ENCODE measurements at places on chromosomes 7 and 10.
A peak's percentile ranks its signal among the peaks of the same experiment; 100 is the strongest.

DNA sequence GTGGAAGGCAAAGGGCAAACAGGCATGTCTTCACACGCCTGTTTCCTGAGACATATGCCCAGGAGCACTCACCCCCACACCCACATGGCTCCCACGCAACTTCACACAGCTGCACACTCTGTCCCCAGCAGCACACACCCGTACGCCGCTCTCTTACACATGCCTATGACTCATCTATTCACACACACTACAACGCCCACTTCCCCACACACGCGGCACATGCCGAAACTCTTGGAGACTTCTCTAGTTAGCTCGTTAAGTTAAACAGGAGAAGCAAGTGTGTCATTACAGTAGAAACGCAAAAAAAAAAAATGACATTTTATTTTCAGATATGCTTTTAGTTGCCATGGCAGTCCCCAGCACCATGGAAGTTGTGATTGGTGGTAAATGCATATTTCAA is 6.7 kb downstream of the CALN1 start:
- DNase-seq, result peak; percentile 25

GRCh38 chr10:61970182-61971002 is 68.9 kb downstream of the ARID5B start:
- DNase-seq, result peak; percentile 49

GRCh38 chr10:17088118-17088806 is 41.3 kb downstream of the CUBN start:
- peak; percentile 91 for DNase-seq

- no peak for DNase-seq
These were observed 27.4 kb downstream of the MINPP1 start for GRCh38 chr10:87531908-87532622.

GRCh38 chr10:96648297-96648696 is 61.5 kb upstream of the TM9SF3 start:
- no peak for DNase-seq

DNA sequence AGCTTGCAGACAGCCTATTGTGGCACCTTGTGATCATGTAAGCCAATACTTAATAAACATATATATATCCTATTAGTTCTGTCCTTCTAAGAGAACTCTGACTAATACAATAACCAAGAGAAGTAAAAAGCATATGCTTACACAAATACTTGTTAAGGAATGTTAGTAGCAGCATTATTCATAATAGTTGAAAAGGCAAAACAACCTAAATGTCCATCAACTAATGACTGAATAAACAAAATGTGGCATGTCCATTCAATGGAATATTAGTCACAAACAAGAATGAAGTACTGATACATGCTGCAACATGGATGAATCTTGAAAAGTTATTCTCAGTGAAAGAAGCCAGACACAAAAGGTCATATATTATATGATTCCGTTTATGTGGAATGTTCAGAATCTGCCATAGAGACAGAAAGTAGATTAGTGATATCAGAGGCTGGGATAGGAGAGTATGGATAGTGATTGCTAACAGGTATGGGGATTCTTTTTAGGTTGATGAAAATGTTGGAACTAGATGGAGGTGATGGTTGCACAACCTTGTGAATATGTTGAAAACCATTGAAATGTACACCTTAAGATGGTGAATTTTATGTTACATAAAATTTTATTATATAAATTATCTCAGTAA is 112.5 kb upstream of the UNC5B start:
- DNase-seq, result no peak

DNA sequence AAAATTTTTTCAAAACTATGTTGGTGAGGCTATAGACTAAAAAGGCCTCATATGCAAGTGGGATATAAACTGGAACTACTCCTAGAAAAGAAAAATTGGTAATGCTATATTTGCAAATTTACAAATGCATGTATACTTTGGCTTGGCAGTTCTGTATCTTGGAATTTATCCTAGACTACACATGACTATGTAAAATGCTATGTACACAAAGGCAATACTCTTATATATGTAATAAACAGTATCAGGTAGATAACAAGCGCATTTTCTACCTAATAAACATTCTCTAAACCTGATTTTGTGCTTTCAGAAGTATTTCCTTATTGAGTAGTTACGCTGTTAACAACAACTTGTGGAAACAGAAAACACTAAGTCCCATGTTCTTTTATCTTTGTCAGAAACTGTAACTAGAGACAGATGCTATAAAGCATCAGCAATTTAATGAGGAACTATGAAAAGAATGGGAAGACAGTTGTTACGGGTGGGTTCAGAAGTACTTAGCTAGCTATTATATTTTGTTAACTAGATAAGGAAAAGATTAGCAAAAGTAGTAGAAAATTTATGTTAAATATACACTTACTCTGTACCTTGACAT is 107.8 kb downstream of the ARHGAP12 start:
- DNase-seq, result peak; percentile 19

DNA sequence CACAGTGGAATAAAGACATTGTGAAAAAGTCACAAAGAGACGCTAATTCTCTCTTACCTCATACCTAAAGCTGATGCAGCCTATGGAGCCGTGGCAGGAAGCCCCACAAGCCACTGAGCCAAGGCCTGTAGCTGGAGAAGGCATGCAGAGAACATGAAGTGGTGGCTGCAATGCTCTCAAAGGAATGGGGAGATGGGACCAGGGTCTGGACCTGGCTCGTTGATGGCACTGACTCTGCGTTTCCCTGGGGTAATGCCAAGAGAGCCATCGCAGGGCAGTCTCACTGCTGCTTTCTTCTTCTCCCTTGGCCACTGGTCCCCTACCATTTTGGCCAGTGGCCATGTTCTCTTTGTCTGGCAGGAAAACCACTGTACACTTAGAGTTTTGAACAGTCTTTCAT is 329.9 kb upstream of the ZMIZ1 start:
- DNase-seq, result no peak

- DNase-seq, result peak; percentile 64
These were observed 502.3 kb upstream of the ZMIZ1 start for GRCh38 chr10:78566284-78567111.

GRCh38 chr7:83550100-83550499 is 98.8 kb downstream of the SEMA3E start:
- peak; percentile 87 for DNase-seq

DNA sequence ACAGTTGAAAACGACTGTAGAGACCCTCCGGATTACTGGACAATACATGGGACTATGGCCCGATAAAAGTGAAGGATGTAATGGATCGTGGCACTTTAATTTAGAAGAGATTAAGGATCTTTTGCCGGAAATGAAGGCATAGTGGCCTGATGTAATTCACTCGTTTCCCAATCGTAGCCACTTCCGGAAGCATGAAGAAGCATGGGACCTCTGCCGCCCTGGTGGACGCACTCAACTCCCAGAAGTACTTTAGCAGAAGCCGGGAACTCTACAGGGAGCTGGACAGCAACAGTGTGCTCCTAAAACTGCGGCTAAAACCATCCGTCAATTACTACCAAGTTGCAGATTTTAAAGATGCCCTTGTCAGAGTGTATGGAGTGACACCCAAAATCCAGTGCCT is 59.6 kb upstream of the NUPR2 start:
- no peak for DNase-seq

DNA sequence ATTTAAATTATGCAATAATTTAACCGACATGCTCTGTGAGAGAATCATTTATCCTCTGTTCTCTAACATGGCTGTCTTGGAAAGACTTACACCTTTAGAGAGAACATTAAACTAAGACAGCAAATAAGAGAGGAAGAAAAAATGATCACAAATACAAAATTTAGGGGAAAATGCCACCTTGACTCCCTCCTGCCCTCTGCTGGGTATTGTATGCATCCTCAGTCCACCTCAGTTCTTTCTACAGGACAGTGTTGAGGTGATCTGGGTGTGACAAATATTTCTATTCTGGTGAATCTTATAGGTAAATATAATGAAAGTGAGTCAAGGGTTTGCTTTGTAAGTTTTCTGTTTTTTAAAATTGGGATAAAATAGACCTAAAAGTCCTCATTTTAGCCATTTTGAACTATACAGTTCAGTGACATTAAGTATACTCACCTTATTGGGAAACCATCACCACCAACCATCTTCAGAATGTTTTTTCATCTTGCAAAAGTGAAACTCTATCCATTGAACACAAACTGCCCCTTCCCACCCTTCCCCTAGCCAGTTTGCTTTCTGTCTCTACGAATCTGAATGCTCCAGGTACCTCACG is 61.5 kb upstream of the ELMO1 start:
- DNase-seq, result no peak

- DNase-seq, result peak; percentile 36
These were observed 29.9 kb upstream of the IFRD1 start for GRCh38 chr7:112420236-112420861.

- no peak for DNase-seq
These were observed 40.0 kb downstream of the DNAJB9 start for GRCh38 chr7:108609643-108610042.

GRCh38 chr10:103465411-103466179 is 6.9 kb upstream of the CALHM1 start:
- DNase-seq, result no peak

GRCh38 chr7:29748286-29749099 is 57.8 kb upstream of the WIPF3 start:
- peak; percentile 36 for DNase-seq

DNA sequence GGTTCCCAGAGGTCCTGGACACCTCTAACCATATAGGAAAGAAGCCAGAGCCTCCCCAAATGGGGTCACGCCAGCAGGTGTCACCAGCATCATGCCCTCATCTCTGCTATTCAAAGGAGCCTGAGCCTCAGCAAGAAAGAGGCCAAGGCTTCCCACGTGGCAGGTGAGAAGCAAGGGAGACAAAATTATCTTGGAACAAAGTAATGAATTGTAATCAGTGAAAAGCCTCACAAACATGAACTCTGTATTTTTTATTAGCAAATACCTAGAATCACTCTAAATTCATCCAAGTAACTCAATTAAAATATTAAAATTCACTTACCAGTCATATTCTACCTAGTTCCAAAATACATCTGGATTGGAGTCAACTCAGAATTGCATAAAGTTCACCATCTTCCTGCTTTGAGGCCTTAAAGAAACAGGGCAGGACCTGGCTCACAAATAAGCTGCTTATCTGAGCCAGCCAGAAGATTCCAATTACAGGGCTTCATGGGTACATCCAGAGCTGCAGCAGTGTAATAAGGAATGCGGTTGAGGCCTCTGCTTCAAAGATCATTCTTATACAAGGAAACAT is 68.7 kb downstream of the SGMS1 start:
- DNase-seq, result peak; percentile 46

- DNase-seq, result no peak
These were observed 32.3 kb upstream of the KIAA1217 start for GRCh38 chr10:24176658-24177057.

DNA sequence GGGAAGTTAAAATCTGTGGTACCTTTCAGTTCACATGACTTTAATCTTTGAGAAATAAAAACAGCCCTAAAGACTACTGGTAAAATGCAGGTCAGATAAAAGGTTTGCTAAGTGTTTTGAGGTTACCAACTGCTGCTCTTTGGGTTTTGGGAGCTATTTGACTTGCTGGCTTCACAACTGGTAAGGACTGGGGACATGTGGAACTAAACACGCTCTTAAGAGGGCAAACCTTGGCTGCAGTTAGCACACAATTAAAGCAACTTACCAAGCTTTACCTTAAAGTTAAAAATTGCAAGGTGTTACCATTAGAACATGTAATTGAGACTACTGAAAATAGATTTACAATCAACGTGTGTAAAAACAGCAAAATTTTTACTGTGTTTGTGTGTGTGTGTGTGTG is 220.2 kb downstream of the PHF14 start:
- no peak for DNase-seq

GRCh38 chr10:111137587-111137986 is 60.8 kb downstream of the ADRA2A start:
- DNase-seq, result no peak

DNA sequence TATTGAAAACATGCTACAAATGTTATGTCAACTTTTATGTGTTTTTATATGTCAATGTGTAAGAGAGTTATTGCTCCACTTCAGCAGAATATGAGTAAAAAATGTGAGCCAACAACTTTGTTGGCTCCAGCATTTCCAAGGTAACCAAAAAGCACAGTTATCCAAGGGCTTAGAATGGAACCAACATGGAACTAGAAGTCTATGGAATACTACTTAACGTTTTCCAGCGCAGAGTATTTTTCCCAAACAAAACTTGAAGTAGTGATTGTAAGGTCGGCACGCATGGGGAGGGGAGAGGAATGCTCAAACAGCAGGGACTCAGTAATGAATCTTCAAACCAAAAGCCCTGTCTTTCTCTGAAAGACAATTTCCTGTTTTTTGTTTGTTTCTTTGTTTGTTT is 45.0 kb upstream of the TSPAN13 start:
- DNase-seq, result peak; percentile 45

- DNase-seq, result no peak
These were observed 52.9 kb downstream of the CYP26A1 start for GRCh38 chr10:93126483-93127052.

DNA sequence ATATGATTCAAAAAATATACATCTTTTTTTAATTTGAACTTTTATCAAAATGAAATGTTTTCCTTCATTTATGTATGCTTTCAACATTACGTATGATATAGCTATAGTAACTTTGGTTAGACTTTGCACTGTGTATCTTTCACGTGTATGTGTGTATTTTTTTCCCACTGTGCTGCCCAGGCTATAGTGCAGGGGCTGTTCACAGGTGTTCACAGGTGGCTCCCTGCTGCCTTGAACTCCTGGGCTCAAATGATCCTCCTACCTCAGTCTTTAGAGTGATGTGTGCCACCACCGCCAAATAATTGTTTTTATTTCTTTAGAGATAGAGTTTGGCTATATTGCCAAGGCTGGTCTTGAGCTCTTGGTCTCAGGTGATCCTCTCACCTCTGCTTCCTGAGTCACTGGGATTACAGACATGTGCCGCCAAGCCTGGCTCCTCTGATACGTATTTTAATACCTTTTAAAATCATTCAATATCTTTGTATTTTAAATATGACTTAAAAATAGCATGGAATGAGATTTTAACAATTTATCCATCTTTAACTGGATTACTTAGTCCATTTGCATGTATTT is 29.0 kb downstream of the FANK1 start:
- DNase-seq, result no peak

DNA sequence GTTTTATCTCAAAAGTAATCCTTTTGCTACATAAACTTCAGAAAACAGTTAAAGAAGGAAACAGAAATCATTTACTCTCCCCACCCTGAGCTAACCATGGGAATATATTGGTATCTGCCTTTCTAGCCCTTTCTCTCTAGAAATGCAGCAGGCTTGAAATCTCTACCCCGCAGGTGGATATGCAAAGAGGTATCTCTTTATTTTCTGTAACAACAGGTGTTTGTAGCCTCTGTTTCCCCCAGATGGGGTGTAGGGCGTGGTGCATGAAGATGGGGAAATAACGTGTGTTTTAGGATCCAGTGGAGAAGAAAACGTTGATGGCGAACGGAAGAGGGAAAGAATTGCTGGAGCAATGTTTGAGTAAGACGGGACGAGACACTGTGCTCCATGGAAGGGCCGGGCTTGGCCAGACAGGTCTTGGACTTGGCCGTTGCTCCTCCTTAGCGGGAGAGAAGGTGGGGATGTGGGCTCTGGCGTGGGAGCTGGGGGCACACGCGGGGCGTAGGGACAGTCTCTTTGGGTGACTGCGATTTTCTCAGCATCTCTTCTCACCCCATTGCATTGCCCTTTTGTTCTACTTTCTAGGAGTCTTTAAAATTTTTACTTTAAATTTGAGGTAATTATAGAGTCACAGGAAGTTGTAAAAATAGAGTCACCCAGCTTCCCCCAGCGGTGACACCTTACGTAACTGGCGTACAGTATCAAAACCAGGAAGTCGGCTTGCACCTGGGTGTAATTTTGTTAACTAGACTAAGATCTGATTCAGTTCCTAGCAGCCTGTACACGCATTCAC is 82.9 kb downstream of the ELFN1 start:
- no peak for DNase-seq
